ENCODE measurements at places on chromosomes 4 and X. TPM values are rescaled to one million over a fixed set of nuclear protein-coding genes. Genes with fewer than 3 reads are reported as not detected.

GRCh38 chr4:183504064-183504929, 561 bp upstream of the ING2 start:
- DNase-seq = peak; percentile 100

- no peak for DNase-seq
Measured at GRCh38 chrX:57640674-57641016, 39.4 kb downstream of the NLRP2B start.

DNA sequence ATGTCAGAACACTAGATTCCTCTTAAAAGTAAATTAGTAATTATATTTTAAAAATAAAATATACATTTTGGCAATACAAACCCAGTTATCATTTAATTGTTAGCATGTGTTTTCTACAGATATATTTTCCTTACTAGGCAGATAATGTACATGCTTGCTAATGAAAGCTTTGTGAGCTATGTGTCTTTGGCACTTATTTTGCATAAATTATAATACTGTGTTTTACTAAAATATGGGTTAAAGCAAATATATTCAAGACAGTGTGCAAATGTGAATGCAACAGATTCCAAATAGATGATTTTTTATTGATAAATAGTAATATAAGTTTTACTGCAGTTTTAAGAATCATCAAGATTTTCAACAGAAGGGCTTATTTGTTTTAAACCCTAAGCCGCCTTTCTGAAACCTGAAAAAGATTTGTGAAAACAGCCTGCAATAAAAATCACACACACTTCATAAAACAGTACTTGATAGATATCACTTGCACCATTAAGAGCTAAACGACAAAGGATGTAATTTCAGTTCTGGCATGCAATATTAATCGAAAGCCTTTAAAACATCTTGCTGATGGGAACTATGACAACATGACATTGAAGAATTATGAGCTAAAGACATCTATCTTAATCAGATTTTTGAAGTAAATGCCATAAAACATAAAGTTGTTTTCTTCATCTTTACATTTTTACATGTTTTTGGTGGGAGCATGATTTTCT, 333.3 kb downstream of the DCTD start:
- no peak for DNase-seq

GRCh38 chr4:128310266-128310697, 22.7 kb upstream of the PGRMC2 start:
- DNase-seq = no peak

DNA sequence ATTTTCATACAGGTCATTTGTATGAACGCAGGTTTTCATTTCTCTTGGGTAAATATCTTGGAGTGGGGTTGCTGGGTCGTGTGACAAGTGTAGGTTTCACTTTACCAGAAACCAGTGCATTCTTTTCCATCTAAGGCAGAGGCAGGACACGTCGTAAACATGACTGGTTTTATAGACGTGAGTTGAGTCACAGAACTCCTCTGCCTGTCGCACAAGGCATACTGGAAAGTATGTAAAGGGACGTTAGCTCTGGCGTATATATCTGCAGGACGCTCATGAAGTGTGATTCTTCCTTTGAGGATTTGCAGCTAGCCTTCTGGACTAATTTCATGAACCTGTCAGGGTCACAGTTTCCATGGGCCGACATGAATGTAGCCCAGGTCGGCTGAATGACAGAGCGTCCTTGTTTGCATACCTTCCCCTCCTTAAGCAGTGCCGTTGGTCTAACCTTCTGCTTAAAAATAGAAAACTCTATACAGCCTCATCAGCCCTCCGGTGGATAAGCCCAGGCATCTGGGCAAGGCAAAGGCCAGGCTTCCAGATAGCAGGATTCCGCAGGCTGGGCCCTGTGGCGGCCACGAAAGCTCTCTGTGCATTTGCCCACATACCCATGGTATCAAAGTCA, 106.0 kb downstream of the GPR143 start:
- no peak for DNase-seq

OCIAD2 gene
- total RNA-seq = 14.4 TPM

IL15 gene
- total RNA-seq = 1.9 TPM

PCDH7 gene
- 126 TPM for total RNA-seq

RASL11B gene
- 5.5 TPM for total RNA-seq

Data from heart left ventricle (tissue), 16 donors.